ENCODE measurements at places on chromosomes 2 and 18.

DNA sequence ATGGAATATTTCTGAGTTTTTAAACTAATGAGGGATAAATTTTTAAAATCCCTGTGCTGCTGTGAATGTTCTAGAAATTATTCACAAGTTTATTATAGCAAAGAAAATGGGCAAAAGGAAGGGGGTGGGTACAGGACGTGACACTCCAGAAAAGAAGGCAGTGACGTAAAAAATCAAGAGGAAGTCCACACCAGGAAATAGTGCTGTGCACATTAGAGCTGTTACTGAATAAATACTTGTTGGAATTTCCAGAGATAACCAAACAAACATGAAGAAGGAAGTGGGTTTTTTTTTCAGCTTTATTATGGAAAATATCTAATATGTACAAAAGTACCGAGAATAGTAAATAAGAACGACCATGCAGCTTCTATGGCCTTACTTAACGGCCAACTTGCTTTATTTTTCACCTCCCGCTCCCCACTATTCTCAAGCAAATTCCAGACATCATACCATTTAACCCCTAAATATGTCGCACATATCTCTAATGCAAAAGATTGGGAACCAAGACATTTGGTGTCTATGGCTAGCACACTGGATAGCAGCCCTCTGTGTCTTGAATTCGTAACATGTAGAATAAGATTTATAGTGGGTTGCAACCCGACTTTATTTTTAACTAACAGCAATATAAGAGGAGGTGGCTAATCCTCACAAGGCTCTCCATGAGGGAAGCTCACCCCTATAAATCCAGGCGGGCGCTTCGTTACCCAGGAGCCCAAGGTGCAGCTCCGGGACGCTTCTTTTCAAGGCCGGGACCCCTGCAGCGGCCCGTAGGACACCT is 580 bp upstream of the NDUFV2 start:
- no peak for DNase-seq

DNA sequence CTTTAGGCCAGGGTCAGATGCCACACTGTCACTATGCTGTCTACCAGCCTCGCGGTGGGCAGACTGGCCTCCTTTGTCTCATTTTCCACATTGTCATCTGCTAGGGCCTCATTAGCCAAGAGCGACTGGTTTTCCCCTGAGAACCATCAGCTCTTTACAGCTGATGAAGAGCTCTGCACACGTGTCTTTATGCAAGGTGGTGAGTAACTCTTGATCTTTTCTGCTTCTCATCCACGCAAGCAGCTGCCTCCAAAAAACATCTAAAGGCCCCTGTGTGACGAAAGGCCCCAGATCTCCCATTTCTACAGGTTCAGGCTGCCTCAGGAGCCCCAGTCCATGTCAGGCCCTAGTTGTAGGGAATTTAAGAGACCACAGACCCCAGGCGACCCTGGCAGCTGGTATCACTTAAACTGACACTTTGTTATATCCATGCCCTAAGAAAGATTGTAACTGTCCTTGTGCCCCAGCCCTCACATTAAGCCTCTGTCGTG is 52.9 kb downstream of the DPYSL5 start:
- no peak for DNase-seq

GRCh38 chr2:8611246-8611645 is 70.6 kb upstream of the ID2 start:
- no peak for DNase-seq

GRCh38 chr18:24013051-24013450 is 1.5 kb upstream of the TTC39C start:
- DNase-seq: no peak

DNA sequence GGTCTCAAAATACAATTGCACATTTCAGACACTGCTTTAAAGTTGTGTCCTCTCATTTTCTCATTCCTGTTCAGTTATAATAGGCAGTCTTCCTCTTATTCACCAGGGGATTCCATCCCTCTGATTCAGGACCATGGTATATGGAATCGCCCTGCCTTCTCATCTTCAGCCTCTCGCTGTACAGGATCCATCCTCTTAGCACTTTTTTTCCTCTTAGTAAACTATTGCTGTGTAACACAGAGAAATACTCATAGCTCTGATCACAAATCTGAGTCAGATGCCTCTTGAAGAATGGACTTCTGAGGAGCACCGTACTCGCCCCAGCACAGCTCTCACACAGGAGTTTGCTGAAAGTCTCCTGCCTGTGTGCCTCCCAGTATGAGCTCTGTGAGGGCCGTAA is 11.3 kb downstream of the RMP24 start:
- DNase-seq: no peak

GRCh38 chr2:237701033-237701858 is 73.9 kb downstream of the LRRFIP1 start:
- no peak for DNase-seq

GRCh38 chr2:161625314-161625919 is 1.2 kb downstream of the SLC4A10 start:
- DNase-seq: no peak

DNA sequence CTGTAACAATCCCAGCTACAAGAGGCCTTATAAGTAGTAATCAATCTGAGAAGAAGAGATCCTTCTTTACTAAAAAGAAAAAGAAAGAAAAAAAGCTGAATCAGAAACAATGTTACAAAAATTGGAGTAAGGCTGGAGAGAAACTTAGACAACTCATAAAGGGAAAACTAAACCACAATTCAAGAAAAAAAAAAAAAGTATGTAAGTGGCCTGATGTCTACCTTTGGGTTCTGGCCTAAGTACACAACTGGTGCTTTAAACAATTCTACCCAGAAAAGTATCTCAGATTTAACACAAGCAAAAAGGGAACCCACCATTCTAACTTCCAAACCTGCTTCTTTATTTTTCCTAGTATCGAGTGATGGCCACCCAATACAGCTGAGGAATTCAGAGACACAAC is 45.3 kb downstream of the ZNF521 start:
- DNase-seq: no peak

DNA sequence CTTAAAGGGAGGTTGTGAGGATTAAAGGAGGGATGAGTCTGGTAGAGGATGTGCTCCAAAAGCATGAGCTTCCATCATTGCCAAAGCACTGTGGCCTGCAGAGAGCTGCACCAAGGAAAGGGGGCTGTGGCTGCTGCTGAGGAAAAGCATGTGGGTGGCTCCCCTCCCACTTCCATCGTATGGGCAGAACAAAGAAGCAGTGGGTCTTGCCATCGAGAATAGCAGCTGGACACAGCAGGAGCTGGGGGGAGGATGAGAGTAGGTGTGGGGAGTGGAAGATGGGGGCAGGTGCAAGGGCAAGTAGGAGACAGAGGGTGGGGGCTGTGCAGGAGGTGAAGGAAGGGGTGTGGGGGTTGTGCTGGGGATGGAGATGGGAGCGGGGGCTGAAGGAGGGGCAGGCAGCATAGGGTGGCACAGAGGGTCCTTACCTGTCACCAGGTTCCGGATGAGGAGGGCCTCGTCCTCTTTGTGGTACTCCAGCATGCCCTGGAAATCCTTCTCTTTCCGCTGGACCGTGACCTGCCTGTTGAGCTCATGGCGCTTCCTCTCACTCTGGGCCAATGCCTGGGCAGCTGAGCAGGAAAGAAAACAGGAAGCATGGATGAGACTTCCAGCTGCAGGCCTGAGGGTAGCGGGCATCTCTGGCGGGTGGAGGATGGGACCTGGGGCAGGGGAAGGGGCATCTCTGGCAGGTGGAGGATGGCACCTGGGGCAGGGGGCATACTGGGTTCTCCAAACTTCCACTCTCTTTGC is 33.6 kb upstream of the ACAA2 start:
- DNase-seq: no peak

GRCh38 chr2:30046979-30047378 is 99.8 kb upstream of the YPEL5 start:
- DNase-seq: no peak

DNA sequence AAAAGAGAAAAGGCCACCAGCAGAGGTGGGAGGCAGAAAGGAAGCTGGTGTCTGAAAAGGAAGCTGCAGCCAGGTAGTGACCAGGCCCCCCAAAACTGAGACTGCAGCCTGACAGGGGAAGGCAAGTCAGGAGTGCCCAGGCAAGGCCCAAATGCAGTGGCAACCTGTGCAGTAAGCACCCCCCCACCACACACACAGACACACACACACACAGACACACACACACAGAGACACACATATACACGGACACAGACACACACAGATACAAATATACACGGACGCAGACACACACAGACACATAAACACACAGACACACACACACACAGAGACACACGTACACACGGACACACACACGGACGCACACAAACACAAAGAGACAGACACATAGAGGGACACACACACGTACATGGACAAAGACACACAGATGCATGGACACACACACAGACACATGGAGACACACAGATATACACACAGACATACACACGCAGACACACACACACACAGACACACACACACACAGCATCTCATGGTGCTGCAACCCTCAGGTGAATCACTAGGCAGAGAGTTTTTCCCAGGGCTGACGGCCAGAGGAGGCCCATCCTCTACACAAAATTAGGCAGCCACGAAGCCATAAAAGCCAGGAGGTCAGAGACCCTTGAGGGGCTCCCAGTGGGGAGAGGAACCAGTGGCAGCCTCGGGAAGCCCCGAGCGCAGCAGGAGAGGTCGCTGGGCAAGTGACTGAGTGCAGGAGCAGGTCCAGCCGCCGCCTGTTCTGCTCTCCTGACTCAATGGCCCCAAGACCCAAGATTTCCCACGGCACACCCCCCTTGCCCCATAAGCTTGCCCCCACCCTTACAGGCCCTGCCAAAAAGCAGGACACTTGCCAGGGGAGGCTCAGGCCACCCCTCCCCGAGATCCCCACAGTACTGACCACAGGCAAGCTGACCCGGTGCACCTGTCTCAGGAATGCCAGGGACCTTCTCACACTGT is 6.3 kb downstream of the SDC1 start:
- DNase-seq: no peak

DNA sequence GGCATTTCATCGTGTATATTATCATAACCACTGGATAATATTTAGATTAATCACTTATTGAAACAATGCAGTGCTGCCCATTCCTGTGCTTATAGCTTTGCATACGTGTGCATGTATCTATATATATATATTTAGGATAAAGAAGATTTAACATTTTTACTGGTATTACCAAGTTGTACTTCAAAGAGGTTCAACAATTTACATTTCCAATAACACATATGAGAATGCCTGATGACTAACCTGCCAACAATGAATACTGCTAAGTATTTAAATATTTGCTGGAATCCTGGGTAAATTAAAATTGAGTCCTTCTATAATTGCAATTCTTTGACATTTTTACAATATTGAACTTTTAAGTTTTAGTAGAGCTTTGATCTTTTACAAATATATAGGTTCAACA is 111.4 kb downstream of the SLC39A10 start:
- DNase-seq: no peak

GRCh38 chr2:83579507-83579906 is 879.6 kb downstream of the SUCLG1 start:
- DNase-seq: no peak

DNA sequence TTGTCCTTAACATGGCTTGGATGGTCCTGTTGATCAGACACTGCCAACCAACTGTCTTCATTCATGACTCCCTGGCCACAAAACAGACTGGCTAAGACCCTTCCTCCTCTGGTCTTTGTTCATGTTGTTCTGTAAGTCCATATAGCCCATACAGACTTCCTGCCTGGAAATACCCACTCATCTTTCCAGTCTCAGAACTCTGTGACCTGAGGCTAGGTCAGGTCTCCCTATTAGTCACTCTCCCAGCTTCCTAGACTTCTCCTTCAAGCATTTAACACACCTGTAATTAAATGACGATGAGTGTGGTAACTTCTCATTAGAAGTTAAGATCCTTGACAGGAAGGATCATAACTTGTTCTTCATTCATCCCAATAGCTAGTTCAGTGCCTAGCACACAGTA is 56.3 kb downstream of the CCDC93 start:
- no peak for DNase-seq

GRCh38 chr18:9722691-9723090 is 14.6 kb downstream of the RAB31 start:
- DNase-seq: no peak

DNA sequence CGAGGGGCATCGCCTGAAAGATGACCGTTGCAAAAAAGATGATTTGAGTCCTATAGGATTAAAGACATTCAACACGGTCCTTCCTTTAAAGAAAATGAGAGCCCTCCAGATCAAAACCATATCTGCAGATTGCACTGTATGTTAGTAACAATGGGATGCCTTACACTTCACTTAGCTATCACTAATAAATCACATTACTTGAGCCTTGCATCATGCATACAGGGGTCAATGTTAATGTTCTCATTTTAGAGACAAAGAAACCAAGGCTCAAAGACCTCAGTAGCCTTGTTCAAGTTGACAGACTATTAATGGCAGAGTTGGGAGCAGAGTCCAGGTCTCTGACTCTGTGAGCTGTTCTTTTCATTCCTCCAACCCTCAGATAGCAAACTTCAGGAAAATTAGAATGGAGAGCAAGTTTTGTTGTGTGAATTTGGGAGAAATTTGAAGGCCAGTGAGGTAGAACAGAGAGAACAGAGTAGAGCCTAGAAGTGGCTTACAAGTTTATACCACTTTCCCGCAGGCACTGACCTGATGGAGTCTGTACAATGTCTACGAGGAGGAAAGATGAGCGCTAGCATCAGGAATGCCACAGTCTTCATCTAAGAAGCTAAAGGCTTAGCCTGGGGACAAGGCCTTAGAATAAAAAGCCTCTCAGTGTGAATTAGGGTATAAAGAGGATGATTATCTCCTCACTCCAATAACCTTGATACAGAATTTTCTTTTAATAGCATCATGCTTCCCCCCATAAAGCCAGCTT is 48.3 kb downstream of the TRIB2 start:
- no peak for DNase-seq

- DNase-seq: no peak
These were observed 223.7 kb downstream of the SLC4A3 start for GRCh38 chr2:219851169-219851568.
